ENCODE measurements at places on chromosomes 1 and 21.

DNA sequence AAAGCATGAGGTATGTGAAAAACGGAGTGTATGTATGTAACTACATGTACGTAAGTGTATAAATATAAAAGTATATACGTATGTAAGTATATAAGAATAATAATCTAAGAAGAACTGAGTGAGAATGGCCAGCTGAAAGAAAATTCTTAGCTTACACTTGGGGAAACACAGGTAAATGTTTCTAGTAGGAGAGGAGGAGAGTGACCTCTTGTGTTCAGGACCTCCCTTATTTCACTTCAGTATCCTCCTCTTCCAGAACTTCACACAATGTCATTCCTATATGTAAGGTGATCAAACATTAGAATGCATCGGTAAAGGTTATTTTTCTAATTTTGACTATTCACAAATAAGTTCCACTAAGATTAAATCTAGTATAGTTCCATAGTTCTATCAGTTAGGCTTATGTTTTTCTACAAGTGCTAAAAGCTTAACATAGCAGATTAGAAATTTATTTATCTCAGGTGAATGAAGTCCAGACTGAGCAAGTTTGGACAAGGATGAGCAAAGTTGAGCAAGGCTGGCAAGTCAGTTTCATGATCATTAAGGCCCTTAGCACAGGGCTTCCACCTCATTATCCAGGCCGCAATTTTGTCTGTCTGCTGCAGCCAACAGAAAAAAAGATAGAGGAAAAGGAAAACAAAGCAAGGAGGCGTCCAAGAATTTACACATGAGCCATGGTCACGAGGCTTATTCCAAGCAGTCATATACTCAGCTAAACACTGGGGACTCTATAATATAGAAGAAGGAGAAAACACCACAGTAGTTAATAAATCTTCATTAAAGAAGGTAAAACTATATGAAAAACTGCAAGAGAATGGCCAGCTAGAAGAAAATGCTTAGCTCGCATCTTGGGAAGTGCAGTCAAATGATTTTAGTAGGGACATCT, 7.1 kb upstream of the MROH9 start:
- peak; percentile 59 for DNase-seq

DNA sequence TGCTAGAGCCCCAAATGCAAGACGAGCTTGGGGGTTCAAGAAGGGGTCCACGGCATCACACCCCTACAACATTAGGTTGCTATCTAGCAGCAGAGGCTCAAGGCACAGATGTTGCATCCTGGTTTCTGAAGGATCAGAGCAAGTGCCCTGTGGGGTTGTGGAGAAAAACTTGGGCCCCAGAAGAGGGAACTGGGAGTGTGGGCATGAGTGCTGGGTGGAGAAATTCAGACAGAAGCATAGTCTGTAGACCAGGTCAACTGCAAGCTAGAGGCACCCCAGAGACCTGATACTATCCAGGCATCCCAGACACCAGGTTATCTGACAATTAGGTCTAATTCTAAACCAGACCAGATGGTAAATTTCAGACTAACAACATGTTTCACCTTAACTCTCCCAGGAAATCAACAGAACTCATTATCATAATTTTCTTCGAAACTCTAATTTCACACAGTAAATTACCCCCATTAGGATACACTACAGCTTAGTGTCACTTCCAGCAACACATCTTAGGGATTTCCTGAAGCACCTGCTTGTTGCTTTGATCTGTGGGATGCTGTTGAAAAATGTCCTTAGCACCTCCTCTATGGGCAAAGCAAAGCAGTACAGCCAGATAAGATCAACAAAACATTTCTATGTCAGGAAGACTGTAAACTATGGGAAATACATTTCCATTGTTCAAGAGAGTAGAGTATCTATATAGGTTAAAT, 179.3 kb downstream of the VAV3 start:
- no peak for DNase-seq

DNA sequence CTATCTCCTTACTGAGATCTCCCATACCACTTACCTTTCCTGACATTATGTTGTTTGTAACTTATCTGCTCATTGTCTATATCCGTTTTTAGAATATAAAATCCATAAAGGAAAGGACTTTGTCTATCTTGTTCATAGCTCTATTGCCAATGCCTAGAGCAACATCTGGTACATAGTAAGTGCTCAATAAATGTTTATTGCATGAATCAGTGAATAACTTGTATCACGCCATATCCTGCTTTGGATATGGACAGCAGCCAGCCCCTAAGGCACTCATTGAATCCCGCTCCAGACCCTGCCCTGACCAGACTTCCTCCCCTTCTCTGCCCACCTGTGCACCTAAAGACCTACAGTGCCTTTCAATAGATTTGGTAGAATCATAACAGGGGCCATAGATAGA, 298.1 kb upstream of the PLXNA2 start:
- DNase-seq: no peak

- DNase-seq: peak; percentile 88
Measured at GRCh38 chr1:39091845-39092645, 65.9 kb downstream of the NDUFS5 start.

GRCh38 chr1:118982266-118982665, 5.9 kb downstream of the TBX15 start:
- DNase-seq: peak; percentile 68

GRCh38 chr1:167926486-167926997, 9.9 kb upstream of the DCAF6 start:
- DNase-seq: no peak
